ENCODE measurements at places on chromosomes 1 and 21.

- no peak for DNase-seq
Measured at GRCh38 chr1:24322470-24323177, 3.5 kb downstream of the GRHL3 start.

DNA sequence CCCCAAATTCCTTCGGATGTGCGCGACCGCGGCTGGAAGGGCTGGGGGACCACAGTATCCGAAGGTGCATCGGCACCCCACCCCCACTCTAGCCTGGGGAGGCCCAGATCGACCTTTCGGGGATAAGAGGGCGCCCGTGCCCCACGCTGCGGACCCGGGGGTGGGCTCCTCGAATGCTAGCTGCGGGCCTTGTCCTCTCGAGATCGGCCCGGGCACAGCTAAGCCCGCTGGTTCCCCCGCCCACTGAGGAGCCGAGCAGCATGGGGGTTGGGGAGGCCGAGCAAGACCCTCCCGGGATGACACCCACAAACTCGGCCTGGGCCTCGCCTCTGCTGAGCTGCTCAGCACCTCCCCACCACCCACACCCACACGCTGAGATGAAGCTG, 653 bp upstream of the IFFO2 start:
- no peak for DNase-seq

DNA sequence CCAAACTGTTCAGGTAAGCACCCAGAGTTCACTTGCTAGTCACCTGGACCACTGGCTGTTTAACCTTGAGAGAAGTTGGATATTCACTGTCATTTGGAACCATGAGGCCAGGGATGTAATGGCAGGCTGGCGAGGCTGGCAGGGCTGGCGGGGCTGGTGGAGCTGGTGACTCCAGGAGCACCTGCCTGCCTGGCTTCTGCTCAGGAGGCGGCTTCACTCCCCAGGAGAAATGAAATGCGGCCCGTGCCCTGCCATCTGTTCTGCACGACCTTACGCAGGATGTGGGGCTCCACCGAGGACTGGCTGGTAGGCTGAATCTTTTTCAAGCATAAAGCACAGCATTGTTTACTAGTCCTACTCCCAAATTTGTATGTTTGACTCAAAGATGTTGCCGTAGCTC, 22.7 kb upstream of the MX1 start:
- no peak for DNase-seq

DNA sequence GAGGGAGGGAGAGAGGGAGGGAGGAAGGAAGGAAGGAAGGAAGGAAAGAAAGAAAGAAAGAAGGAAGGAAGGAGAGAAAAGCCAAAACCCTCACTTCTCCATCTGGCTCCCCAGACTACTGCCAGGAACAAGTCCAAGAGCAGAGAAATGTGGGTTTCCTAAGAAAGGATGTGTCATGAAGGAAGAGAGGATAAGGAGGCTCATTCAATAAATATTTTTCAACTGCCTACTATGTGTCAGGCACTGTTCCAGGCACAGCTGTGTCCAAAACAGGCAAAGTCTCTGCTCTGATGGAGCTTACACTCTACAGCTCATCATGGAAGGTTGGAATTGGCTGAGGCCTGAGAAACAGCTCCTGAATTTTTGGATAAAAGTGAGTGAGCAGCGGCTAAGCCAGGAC, 42.6 kb upstream of the ATP2B4 start:
- no peak for DNase-seq

DNA sequence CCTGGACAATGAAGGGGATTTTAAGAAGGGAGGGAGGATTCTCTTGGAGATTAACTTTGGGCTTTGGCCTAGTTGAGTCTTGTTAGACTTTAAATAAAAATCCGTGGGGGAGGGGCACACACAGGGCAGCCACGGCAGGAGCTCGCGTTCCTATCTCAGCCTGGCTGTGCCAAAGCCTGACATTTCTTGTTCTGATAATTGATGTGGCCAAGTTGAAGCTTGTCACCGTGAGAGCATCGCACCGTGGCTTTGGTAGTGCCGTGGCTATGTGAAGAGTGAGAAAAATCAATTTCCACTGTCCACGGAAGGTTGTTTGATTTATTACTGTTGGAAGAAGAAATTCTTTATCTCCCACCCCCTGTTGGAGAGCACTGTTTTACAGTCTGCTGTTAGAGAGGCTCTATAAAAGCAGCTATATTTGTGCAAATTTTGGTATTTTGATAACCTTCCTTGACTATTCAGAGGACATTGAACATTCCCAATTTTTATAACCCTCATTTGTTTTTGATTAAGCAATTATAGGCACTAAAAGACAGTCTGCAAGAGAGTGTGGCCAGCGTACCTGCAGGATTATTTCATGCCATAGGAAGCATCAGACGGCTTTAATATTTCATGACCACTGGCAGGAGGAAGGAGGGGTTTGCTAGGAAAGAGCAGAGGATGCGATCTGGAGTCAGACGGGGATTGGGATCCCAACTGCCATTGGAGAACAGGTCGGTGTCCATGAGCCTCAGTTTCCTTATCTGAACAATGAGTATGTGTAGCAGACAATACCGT, 160.7 kb downstream of the KAZN start:
- DNase-seq, result no peak

DNA sequence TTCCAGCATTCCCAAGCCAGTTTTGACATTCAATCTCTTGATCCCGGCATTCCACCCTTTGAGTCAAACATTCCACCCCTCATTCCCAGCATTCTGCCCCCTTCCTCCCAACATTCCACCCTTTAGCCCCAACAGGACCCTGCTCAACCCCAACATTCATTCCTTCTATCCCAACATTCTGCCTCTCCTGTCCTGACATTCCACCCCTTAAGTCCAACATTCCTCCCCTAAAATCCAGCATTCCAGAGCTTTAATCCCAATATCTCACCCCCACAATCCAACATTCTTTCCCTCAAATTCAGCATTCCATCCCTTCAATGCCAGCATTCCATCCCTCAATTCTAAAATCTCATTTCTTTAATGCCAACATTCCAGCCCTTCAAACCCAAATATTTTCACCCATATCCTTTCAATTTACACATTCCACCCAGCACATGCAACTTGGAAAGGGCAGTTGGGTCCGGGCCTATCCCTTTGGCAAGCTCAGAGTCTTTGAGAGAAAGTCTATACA, 22.9 kb downstream of the DDX20 start:
- no peak for DNase-seq

GRCh38 chr21:45458281-45459170, 53.6 kb downstream of the COL18A1 start:
- no peak for DNase-seq

DNA sequence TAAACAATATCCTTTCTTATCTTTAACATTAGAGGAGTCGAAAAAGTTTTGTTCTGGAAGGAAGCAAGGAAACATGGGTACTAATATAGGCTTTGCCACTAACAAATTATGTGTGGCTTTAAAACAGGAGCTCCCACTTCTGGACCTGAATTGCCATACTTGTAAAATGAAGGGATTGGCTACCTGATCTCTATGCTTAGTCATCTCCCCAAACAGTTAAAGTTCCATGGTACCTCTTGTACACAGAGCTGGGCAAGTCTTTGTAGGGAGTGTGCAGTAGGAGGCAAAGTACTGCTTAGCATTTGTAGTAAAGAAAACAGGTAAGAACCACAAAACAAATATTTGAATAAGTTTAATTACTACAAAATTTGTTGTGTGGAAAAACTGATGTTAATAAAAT, 81.3 kb downstream of the MAST2 start:
- no peak for DNase-seq

GRCh38 chr1:94675373-94675772, 133.8 kb upstream of the F3 start:
- DNase-seq, result no peak

DNA sequence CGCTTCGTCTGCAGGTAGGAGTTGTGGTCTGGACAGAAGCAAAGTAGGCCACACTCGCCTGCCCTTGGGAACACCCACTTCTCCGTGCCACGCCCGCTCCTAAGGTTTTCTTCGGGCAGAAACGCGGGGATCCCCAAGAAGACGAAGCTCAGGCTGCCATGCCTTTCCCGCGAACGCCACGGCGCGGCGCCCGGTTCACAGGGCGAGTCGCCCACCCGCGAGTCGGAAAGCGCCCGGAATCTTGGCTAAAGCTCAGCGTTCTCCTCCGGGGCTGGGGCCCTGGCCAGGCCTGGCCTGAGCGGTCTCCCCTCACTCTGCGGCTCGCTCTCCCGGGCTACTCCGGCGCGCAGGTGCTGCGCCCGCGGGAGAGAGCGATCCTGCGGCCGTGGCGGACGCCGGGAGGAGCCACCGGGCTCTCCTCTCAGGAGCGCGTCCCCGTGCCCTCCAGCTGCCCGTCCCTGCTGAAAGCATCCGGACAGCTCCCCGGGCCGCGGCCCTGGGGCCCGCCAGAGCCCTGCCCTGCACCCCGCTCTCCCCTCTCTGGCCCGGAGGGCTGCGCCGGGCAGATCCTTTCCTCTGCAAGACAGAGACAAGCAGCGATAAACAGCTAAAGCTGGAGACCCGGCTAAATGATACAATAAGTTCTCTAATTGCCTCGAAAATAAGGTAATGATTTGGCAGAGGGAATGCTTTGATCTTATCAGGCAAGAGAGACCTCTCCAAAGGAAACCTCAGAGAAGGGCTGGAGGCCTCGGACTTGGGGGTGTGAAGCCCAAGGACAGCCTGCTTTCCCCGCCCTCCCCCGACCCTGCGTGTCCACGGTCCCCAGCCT, 6.7 kb upstream of the WNT2B start:
- DNase-seq, result peak; percentile 51

GRCh38 chr21:28675331-28676041, 317.2 kb downstream of the LTN1 start:
- DNase-seq, result no peak

DNA sequence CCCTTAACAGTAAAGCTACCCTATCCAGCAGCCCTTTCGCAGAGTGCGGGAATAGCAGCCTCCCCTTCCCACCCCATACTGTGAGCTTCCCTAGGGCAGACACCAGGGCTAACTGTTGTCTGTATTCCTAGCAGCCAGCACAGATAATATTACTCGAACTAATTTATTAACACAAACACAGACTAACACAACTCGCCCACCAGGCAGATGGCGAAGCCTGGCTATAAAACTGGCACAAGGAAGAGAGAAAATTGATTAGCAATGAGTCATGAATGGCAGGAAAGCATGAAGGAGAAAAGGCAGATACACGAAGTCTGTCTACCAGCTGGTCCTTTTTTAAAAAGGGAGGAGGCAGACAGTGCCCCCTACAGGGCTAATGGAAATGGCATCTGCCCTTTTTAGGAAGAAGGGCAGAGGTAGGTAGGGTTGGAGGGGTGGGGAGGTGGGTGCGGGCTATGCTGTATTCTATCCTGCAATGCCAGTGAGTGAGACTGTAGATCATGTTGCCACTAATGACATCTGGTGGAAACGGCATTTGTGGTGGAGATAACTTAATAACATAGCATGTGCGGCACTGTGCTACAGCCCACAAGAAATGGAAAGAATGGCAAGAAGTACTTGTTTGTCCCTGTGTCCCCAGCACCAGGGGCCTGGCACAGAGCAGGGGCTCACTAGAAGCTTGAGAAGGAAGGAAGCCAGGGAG, 30.6 kb upstream of the CTPS1 start:
- peak; percentile 54 for DNase-seq

- DNase-seq, result no peak
Measured at GRCh38 chr1:232014941-232015340, 388.4 kb downstream of the DISC1 start.

- no peak for DNase-seq
Measured at GRCh38 chr1:18681423-18681835, 50.8 kb downstream of the PAX7 start.

- DNase-seq, result no peak
Measured at GRCh38 chr1:223444411-223444810, 51.2 kb downstream of the CCDC185 start.

DNA sequence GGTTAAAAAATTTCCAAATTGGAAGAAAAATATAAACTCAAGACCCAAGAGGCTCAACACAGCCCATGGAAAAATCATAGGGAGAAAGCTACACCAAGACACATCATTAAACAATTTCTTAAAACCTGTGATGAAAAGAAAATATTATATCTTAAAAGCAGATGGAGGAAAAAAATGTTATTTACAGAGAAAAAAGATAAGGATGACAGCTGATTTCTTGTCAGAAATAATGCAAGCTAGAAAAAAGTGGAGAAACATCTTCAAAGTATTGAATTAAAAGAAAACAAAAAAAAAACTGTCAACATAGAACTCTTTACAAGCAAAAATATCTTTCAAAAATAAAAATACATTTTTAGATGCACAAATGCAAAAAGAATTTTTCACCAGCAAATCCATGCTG, 930.5 kb downstream of the ADGRL2 start:
- no peak for DNase-seq

GRCh38 chr1:247429496-247429895, 13.5 kb downstream of the NLRP3 start:
- DNase-seq, result no peak

GRCh38 chr1:16162163-16162822, 6.4 kb upstream of the EPHA2 start:
- DNase-seq, result peak; percentile 37

DNA sequence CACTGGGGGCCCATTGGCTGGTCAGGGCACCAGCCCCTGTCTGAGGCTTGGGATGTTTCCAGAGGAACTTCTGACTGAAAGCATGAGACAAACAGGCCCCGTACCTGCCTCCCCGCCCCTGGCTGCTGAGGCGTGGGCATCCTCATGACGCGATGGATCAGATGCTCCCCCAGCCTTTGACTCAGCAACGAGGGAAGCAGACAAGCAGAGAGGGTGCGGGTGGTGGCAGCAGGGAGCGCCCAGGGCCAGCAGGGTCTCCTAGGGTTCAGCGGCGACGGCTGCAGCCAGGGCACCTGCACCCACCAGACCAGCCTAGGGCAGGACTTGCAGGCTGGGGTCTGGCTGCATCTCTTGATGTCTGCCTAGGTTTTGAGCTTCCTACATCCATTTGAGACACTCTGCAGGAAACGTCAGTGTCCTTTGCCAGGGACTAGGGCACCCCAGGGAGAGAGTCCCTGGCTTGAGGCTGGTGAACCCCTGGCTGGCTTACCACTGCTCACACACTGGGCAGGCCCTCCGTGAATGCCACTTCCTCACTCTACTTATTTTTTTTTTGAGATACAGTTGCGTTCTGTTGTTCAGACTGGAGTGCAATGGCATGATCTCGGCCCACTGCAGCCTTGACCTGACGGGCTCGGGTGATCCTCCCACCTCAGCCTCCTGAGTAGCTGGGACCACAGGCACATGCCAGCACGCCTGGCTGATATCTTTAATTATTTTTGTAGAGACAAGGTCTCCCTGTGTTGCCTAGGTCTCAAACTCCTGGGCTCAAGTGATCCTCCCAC, 63.3 kb downstream of the DHRS3 start:
- DNase-seq, result no peak

DNA sequence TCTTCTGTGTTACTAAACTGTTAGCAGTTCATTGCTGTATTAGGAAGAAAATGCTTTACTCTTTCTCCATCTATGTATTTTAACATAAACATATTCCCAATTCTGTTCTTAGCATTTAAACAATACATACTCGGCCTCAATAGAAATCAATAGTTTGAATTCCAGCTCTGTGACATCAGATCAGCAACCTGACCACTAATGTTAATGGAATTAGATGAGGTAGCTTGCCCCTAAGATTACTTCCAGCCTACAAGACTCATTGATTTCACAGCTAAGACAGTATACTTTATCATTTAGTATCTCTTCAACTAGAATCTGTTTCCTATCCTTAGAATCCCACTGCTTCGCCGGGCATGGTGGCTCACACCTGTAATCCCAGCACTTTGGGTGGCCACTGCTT, 38.9 kb downstream of the EPRS1 start:
- no peak for DNase-seq
